Thyroid gland (tissue), 4 donors: ENCODE measurements at places on chromosomes 12 and 14. TPM values are rescaled to one million over a fixed set of nuclear protein-coding genes. Genes with fewer than 3 reads are reported as not detected.

AQP6 gene
- total RNA-seq = not detected

RNFT2 gene
- total RNA-seq = 2.3 TPM

MSI1 gene
- total RNA-seq = not detected

RHEBL1 gene
- total RNA-seq = not detected

CACNB3 gene
- total RNA-seq = 16.4 TPM

DDHD1 gene
- total RNA-seq = 17.1 TPM

TOMM20L gene
- total RNA-seq = not detected

PRPH gene
- total RNA-seq = not detected

SLC4A8 gene
- 0.83 TPM for total RNA-seq

PMCH gene
- total RNA-seq = not detected

LRTM2 gene
- not detected for total RNA-seq

SPATS2 gene
- total RNA-seq = 33.8 TPM

SPX gene
- 47.2 TPM for total RNA-seq

FGF23 gene
- not detected for total RNA-seq

KCNMB4 gene
- total RNA-seq = 3.5 TPM

KRT74 gene
- total RNA-seq = not detected

SMARCD1 gene
- total RNA-seq = 80.3 TPM

VCPKMT gene
- total RNA-seq = 14.4 TPM

NPFF gene
- total RNA-seq = not detected

LRRIQ1 gene
- total RNA-seq = 1.3 TPM

RD3L gene
- total RNA-seq = not detected
